ENCODE measurements at places on chromosomes 11 and 22.

- no peak for DNase-seq
These were observed 77.9 kb upstream of the POU2AF2 start for GRCh38 chr11:111167666-111168065.

DNA sequence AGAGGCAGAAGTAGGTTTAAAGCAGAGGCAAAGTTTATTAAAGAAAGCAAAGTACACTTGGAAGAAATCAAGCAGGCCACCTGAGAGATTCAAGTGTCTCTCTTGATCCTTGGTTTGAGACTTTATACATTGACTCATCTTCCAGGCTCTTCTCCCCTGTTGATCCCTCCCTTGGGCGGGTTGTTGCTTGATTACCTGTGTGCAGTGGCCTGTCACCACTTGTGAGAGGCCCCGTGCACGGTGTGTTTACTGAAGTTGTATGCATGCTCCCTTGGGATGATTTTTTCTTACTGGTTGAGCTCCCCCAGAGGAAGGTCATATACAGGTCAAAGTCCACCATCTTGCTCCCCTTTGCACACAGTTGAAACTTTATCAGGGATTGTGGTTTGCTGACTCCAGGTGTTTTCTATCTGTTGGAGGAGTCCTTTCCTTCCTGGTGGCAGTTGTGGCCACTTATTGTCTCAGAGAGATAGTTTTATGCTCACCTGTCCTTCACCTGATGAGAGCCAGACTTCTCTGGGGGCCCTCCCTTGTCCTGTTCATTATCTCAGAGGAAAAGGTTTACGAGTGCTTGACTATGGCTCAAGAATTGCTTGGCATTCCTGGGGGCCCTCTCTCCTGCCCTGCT lies 16.3 kb upstream of the RBMXL2 start:
- no peak for DNase-seq

DNA sequence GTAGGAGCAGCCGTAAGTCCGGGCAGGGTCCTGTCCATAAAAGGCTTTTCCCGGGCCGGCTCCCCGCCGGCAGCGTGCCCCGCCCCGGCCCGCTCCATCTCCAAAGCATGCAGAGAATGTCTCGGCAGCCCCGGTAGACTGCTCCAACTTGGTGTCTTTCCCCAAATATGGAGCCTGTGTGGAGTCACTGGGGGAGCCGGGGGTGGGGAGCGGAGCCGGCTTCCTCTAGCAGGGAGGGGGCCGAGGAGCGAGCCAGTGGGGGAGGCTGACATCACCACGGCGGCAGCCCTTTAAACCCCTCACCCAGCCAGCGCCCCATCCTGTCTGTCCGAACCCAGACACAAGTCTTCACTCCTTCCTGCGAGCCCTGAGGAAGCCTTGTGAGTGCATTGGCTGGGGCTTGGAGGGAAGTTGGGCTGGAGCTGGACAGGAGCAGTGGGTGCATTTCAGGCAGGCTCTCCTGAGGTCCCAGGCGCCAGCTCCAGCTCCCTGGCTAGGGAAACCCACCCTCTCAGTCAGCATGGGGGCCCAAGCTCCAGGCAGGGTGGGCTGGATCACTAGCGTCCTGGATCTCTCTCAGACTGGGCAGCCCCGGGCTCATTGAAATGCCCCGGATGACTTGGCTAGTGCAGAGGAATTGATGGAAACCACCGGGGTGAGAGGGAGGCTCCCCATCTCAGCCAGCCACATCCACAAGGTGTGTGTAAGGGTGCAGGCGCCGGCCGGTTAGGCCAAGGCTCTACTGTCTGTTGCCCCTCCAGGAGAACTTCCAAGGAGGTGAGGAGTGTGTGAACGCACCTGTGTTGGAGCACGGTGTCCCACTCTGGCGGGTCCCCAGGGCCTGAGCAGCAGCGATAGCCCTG lies at the start of gene TAGLN:
Gene TAGLN, plus strand, starts transcription at position 318 of the 863 bp plus-strand sequence. CDS start 3,644 bp downstream, outside the sequence.
- DNase-seq, result peak; percentile 57

DNA sequence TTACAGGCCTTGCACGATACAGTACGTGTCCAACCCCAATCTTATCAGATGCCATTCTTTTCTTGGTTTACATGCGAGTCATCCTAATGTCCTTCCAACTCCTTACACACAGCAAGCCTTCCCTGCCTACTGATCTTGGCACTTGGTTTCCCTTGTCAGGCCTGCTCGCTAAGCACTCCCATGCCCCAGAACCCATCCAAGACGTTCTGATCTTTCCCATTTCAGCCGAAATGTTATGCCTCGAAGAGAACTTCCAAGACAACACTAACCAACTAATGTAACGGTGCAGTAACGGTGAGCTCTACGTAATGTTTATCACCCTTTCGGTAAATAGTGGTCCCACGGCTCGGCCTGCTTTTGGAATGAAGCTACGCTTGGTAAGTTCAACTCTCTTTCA lies 521 bp downstream of the PES1 start:
- no peak for DNase-seq

- DNase-seq, result no peak
These were observed 874 bp downstream of the APOL1 start for GRCh38 chr22:36253523-36254490.

DNA sequence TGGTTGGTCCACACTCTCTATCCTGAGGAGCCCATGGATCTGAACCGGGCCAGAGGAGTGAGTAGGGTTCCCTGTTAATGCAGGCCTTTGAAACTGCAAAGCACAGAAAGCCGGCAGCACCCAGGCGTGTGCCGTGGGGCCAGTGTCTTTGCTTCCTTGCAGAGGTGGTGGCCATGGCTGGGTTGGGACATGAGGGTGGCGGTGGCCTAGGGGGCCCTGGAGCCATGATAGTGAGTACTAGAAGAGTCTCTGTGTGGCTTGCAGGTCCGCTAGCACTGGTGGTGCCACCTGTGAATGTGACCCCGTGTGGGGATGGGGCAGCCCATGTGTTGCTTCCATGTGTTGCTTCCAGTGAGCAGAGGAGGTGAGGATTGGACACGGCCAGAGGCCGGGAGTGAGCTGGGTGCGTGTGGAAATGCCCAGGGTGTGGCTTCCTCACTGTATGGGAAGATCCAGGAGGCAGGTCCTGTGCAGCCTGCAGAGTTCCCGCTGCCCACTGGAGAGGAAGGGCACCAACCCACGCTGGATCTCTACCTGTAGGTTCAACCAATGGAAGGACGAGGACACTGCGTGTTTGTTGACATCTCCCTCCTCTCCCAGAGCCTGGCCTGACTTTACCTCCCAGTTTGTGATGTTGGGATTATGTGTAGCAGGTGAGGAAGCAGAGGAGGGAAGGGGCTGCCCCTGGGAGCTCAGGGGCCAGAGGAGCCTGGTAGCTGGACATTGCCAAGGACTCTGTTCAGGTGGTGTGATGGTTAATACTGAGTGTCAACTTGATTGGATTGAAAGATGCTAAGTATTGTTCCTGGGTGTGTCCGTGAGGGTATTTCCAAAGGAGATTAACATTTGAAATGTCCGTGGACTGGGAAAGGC lies 796.6 kb downstream of the TBC1D22A start:
- DNase-seq, result no peak

GRCh38 chr22:50434849-50435248 lies 40.0 kb downstream of the SBF1 start:
- no peak for DNase-seq
